Right atrium auricular region (tissue), 2 donors: ENCODE measurements at places on chromosomes 5 and 9. TPM values are rescaled to one million over a fixed set of nuclear protein-coding genes. Genes with fewer than 3 reads are reported as not detected.
A peak's percentile ranks its signal among the peaks of the same experiment; 100 is the strongest.

GRCh38 chr9:69980041-69980440 lies 63.6 kb upstream of the MAMDC2 start:
- no peaks in the 10 kb centered on the region for H3K4me1 ChIP-seq
- no peaks in the 10 kb centered on the region for H3K36me3 ChIP-seq
- no peak overlapping the region for H3K27ac ChIP-seq

- no peaks in the 10 kb centered on the region for H3K36me3 ChIP-seq
- H3K4me3 ChIP-seq = no peak overlapping the region
Measured at GRCh38 chr9:74610523-74611061, 113.5 kb downstream of the RORB start.

- peak overlapping the region; percentile 9 for H3K4me3 ChIP-seq
- H3K27me3 ChIP-seq = no peaks in the 10 kb centered on the region
- no peaks in the 10 kb centered on the region for H3K4me1 ChIP-seq
- DNase-seq = no peak
- H3K27ac ChIP-seq = peak overlapping the region; percentile 8
- H3K36me3 ChIP-seq = no peaks in the 10 kb centered on the region
Measured at GRCh38 chr9:73093740-73094379, 57.8 kb upstream of the ANXA1 start.

DNA sequence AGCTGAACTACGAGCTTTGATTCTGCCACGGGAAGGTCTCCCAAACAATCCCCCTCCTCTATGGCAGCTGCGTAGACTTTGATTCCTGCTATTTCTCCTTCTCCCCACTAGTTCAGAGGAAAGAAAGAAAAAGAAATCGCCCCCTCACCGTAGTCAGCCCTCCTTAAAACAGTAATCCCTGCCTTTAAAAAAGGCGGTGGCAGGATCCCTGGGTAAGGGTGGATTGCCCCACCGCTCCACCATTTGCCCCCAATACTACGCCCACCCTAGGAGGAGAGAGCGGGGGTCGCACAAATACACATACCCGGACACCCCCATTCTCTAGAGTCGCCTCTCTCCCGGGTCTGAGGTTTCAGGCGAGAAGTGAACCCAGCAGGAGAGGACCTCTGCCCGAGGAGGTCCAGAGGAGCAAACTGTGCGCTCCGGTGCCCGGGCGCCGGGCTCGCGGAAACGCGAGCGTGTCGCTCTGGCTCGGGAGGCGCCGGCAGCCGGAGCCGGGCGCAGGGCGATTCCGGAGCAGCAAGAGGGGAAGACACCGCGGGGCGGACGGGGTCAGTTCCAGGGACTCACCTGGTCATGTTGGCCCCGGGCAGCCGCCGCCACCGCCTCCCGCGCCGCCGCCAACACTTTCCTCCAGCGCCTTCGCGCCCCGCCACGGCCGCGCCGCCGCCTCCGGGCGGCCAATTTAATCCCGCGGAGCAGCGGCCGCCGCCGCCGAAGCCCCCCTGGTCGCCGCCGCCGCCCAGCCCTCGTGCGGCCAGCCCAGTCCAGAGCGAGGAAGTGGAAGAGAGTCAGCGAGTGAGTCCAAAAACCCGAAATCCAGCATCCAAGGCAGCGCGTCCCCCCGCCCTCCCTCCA lies 1057.7 kb upstream of the DMAC1 start:
- H3K27ac ChIP-seq = peak overlapping the region; percentile 45
- no peaks in the 10 kb centered on the region for H3K36me3 ChIP-seq
- peak overlapping the region; percentile 56 for H3K4me3 ChIP-seq
- peaks cover 30% of the 10 kb centered on the region for H3K4me1 ChIP-seq
- peaks cover 2% of the 10 kb centered on the region for H3K27me3 ChIP-seq
- DNase-seq = no peak

DNA sequence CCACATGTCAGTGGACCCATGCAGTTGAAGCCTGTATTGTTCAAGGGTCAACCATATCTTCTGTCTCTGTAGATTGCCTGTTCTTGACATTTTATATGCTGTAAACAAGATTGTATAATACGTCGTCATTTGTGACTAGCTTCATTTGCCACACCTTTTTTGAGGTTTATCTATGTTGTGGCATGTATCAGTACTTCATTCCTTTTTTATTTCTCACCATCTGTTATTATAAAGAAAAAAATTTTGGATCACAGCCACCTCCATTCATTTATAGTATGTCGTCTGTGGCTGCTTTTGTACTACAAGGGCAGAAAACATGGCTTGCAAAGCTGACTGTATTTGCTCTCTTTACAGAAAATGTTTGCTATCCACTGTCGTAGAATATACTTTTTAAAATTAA lies 72.4 kb downstream of the TEK start:
- no peaks in the 10 kb centered on the region for H3K27me3 ChIP-seq
- no peak overlapping the region for H3K4me3 ChIP-seq
- H3K36me3 ChIP-seq = no peaks in the 10 kb centered on the region
- peaks cover 5% of the 10 kb centered on the region for H3K4me1 ChIP-seq

DNA sequence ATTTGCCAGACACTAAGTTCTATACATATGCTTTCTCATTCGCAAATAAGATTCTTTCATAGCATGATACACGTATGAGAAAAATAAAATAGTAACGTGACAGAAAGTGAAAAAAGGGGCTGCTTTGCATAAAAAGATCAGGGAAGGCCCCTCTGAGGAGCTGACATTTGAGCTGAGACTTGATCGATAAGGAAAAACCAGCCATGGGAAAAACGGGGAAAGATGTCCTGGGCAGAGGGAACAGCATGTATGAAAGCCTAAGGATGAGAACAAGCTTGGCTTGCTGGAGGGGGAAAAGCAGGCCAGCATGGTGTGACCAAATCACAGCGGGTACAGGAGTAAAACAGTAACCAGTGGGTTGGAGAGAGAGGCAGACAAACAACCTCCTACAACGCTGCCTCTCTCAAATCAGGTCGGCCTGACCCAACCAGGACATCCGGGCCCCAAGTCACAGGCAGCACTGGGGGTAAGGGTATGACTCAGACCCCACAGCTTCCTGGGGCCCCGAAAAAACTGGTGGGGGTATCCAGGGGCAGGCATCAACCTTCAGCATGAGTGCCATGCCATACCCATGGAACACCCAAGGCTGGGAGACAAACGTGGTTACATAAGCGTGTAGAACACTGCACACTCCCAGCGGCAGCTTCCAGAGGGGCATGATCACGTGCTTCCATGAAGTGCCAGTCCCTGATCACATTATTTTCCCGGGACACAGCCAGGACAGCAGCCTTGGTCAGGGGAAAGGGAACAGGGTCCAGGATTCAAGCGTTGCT lies 2.2 kb downstream of the TNIP1 start:
- no peak for DNase-seq
- no peak overlapping the region for H3K4me3 ChIP-seq
- no peaks in the 10 kb centered on the region for H3K4me1 ChIP-seq
- no peaks in the 10 kb centered on the region for H3K27me3 ChIP-seq
- H3K27ac ChIP-seq = peak overlapping the region; percentile 22
- peaks cover 5% of the 10 kb centered on the region for H3K36me3 ChIP-seq

CIZ1 gene
- 45.9 TPM for total RNA-seq

DNA sequence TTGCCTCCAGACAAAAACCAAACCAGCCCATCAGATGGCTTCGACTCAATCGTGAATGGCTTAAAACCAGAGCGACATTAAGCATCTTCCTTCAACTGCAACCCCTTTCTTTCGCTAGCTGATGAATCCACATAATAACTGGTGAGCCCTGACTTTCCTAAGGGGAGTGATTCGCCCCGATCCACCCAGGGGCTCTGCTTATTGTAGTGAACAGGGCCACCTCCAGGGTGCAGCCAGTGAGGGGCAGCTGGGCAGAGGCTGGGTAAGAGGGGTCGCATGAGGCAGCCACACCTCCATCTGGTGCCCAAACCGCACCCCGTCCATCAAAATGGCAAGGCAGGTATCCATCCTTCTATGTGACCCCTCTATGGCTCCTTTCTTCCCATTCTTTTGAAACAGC lies 38.0 kb downstream of the SLC35D2 start:
- no peak for DNase-seq
- no peak overlapping the region for H3K4me3 ChIP-seq
- H3K36me3 ChIP-seq = peaks cover 18% of the 10 kb centered on the region
- H3K4me1 ChIP-seq = peaks cover 21% of the 10 kb centered on the region

GRCh38 chr5:107532169-107532878 lies 138.4 kb downstream of the EFNA5 start:
- H3K27me3 ChIP-seq = no peaks in the 10 kb centered on the region
- no peaks in the 10 kb centered on the region for H3K36me3 ChIP-seq
- no peak overlapping the region for H3K4me3 ChIP-seq
- H3K27ac ChIP-seq = no peak overlapping the region

GLRA1 gene
- not detected for total RNA-seq

LCN9 gene
- total RNA-seq = not detected

DNA sequence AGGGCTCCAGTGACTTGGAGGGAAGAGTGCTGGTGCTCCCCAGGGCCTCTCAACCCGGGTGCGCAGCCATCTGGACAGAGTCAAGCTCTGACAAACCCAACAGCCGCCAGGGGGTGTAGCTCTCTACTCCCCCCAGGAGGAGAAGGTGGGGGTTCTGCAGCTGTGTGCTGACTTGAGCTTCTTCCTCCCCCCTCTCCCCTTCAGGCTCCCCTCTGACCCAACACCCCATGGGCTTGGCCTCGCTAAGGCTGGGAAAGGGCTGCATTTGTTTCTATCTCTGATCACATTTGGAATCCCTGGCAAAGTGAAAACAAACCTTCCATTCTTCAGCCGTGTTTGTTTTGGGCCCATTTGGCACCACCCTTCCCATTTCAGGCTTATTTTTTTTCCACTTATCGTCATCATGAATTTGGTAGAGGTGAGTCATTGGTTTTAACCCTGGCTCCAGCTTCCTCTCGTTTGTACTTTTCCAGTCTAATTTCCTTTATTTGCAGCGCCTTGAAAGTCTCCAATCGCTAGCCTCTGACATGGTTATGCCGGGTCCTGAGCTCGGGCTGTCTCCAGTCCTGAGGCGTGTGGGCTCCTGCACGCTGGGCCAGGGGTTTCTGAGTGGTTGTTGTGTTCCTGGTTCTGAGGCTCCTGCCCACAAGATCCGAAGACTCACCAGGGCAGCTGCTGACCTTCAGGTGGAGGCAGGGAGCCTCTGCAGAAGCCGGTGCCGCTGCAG lies 36.1 kb downstream of the DAP start:
- peak; percentile 80 for DNase-seq
- H3K36me3 ChIP-seq = peaks cover 3% of the 10 kb centered on the region
- no peak overlapping the region for H3K4me3 ChIP-seq
- H3K27ac ChIP-seq = peak overlapping the region; percentile 88
- no peaks in the 10 kb centered on the region for H3K27me3 ChIP-seq

DNA sequence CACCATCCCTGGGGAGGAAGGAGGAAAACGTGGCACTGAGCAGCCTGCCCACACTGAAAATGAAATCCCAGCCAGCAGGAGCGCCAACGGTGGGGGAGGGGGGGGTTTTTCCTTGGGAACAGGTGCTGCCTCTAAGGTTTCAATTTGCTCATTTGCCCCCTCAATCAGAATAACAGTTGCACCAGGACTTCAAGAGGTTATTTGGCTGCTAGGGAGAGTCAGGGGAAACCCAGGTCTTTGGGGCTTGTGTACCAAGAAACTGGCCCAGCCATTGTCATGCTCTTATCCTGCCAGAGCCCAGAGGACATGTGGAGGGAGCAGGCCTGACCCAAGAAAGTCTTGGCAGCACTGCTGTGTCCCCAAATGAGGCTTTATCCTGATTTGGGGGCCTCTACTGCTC lies 66.5 kb downstream of the NDFIP1 start:
- H3K36me3 ChIP-seq = no peaks in the 10 kb centered on the region
- H3K27me3 ChIP-seq = no peaks in the 10 kb centered on the region
- no peaks in the 10 kb centered on the region for H3K4me1 ChIP-seq
- DNase-seq = peak; percentile 48

DNA sequence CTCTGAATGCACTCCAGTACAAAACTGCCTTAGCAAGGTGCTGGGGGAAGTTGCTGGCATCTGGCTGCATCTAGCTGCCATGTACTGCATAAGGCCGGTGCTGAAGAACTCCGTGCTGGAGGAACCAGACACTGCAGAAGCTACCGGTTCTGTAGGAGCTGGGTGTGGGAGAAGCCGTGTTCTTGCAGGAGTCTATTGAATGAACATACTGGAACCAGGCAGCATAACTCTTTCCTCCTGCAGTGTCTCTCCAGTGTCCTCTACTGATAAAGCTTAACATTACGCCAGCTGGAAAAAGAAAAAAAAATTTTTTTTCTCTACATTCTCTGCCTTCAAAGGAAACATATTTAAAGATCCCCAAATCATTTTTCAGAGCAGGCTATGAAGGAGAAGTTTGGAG lies 38.5 kb downstream of the VPS13A start:
- no peaks in the 10 kb centered on the region for H3K4me1 ChIP-seq
- no peaks in the 10 kb centered on the region for H3K27me3 ChIP-seq
- peaks cover 29% of the 10 kb centered on the region for H3K36me3 ChIP-seq
- no peak for DNase-seq
- H3K4me3 ChIP-seq = no peak overlapping the region

- no peaks in the 10 kb centered on the region for H3K27me3 ChIP-seq
- H3K27ac ChIP-seq = no peak overlapping the region
- peaks cover 17% of the 10 kb centered on the region for H3K36me3 ChIP-seq
- no peak for DNase-seq
- H3K4me1 ChIP-seq = no peaks in the 10 kb centered on the region
- H3K4me3 ChIP-seq = no peak overlapping the region
Measured at GRCh38 chr5:132327252-132327955, 33.2 kb downstream of the SLC22A4 start.

- H3K27me3 ChIP-seq = no peaks in the 10 kb centered on the region
- H3K4me1 ChIP-seq = peaks cover 13% of the 10 kb centered on the region
- H3K4me3 ChIP-seq = no peak overlapping the region
Measured at GRCh38 chr5:150352244-150353031, 5.1 kb upstream of the TCOF1 start.

DNA sequence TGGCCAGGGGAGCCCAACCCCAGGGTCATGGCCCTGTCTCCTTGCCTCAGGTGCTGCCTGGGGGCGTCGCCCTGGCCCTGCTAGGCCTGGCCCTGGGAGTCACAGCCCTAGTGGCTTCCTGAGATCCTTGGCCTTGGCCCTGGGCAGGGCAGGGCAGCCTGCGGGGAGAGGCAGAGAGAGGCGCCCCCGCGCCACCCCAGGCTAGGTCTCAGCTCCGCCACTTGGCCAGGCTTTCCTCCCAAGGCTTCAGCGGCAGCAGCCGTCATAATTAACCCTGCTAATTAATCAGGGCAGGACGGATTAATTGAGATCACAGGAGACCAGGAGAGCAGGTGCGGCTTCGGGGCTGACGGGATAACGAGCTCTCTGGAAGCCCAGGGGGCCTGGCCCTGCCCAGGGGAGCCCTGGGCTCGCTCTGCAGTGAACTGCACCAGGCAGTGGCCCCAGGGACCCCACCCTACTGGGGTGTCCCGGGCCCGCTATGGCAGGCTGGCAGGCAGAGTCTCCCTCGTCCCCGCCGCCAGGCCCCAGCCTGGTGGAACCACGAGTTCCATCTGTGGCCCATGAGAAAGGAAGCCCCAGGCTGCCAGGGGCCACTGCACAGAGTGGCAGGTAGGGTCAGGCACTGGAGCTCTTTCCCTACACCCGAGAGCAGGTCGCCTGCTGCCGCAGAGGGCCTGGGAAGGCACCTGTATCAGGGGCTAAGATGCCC lies 269.6 kb downstream of the PBX3 start:
- H3K27me3 ChIP-seq = no peaks in the 10 kb centered on the region
- H3K36me3 ChIP-seq = no peaks in the 10 kb centered on the region
- H3K4me3 ChIP-seq = no peak overlapping the region
- DNase-seq = no peak
- H3K4me1 ChIP-seq = no peaks in the 10 kb centered on the region

FCN2 gene
- not detected for total RNA-seq

GRCh38 chr9:127567035-127567729 lies 44.9 kb upstream of the STXBP1 start:
- H3K27me3 ChIP-seq = no peaks in the 10 kb centered on the region
- H3K36me3 ChIP-seq = no peaks in the 10 kb centered on the region
- H3K4me3 ChIP-seq = peak overlapping the region; percentile 88
- DNase-seq = peak; percentile 78
- H3K4me1 ChIP-seq = no peaks in the 10 kb centered on the region

IRX2 gene
- total RNA-seq = 0.83 TPM

- no peaks in the 10 kb centered on the region for H3K36me3 ChIP-seq
- no peak for DNase-seq
- H3K4me1 ChIP-seq = no peaks in the 10 kb centered on the region
- H3K27ac ChIP-seq = no peak overlapping the region
- no peak overlapping the region for H3K4me3 ChIP-seq
Measured at GRCh38 chr9:13707612-13708576, 428.4 kb upstream of the MPDZ start.

ACSL6 gene
- 0.71 TPM for total RNA-seq
